ENCODE measurements at places on chromosomes 3 and 15.

DNA sequence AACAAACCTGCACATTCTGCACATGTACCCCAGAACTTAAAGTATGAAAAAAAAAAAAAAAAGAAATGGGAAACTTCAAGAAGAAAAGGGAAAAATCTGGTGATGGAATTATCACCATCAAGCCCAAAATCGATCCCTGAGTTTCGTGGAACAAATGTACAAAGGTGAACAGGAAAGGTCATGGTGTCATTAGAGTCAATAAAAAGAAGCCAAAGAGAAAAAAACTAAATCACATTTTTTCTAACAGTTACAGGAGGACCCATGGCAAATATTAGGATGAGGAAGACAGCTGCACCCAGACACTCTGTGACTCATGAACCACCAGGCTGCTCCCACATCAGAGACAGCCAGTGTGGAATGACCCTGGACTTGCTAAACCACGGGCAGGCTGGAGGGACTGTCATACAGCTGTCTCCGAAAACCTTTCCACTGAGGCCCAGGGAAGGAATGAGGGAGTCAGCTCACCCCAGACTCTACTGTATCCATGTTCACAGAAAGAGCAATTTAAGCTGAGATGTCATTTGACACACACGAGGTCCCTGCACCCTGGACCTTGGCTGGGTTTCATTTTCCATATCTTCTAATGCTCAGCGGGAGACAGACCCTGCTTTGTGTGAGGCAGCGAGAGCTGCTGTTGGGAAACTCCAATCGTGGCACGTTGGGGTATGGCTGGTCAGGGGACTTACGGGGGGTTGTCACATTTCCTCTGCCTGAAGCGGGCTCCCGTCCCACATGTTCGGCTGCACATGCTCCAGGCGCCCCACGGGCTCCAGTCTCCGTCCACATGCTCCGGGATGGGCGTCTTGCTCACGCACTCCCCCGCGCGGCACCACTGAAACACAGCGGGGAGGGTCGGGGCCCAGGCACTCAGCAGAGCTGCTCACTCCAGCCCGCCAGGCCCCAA, 210.2 kb downstream of the ADAMTS17 start:
- DNase-seq: no peak

DNA sequence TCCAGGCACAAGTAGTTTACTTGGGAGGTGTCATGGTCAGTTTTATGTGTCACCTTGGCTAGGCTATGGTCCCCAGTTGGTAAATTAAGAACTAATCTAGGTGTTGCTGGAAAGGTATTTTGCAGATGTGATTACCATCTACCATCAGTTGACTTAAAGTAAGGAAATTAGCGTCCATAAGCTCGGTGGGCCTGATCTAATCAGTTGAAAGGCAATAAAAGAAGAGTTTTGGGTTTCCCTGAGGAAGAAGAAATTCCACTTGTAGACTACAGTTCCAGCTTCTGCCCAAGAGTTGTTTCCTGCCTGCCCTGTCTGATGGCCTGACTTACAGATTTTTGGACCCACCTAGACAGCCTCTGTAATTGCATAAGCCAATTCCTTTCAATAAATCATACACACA, 438.7 kb upstream of the PROK2 start:
- no peak for DNase-seq

DNA sequence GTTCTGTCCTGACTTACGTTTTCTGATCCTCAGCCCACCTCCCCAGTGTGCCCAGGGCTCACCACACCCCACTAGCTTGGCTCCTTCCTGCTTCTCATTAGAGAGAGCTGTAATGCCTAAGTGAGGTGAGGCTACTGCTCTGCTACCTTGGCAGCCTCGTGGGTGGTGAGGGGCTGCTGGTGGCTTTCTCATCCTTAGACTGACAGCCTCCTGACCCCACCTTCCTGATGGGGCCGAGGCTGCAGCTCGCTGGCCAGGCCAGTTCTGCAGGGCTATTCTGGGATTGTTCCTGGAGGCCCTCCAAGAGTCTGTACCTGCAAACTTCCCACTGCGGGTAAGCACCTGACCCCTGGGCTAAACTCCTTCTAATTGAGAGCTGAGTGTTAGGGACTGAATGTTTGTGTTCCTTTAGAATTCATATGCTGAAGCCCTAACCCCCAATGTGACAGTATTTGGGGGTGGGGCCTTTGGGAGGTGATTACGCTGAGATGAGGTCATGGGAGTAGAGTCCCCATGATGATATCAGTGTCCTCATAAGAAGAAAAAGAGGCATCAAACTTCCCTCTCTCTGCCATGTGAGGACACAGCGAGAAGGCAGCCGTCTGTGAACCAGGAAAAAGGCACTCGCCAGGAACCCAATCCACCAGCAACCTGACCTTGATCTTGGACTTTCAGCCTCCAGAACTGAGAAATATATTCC, 38.1 kb upstream of the IQSEC1 start:
- DNase-seq: peak; percentile 28

GRCh38 chr15:40590667-40591050, 3.4 kb upstream of the KNL1 start:
- no peak for DNase-seq

DNA sequence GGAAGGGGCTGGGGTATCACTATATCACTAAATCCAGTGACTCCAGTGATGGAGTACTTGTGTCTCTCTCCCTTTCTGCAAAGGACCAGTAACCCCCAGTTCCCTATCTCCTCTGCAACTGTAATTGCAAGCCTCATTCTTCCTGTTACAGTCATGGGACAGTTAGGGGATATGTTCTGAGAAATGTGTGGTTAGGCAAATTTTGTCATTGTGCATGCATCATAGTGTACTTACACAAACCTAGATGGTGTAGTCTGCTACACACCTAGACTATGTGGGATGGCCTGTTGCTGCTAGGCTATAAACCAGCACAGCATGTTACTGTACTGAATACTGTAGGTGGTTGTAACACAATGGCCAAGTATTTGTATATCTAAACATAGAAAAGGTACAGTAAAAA, 2.2 kb downstream of the VPS8 start:
- no peak for DNase-seq

DNA sequence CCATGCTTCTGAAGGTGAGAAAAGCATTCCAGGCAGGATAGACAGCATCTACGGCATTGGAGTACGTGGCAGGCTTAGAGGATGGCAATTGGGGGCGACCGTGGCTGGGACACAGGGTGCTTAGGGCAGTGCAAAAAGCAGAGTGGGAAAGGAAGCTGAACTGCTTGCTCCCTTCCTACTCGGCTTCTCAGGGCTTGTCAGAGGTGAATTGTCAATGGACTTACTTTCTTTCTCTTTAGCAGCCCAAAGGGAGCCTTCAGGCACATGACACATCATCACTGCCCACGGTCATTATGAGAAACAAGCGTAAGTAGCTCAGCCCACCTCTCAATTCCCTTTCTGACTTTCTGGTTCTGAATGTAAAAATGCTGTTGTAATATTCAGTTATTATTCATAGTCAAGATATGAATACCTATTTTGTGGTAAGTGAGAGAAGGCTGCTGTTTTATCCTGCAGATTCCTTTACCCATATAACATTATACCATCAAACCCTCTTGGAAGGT, 84.3 kb downstream of the KLHL25 start:
- no peak for DNase-seq

- no peak for DNase-seq
These were observed 164.5 kb upstream of the PROK2 start for GRCh38 chr3:71949442-71949841.

DNA sequence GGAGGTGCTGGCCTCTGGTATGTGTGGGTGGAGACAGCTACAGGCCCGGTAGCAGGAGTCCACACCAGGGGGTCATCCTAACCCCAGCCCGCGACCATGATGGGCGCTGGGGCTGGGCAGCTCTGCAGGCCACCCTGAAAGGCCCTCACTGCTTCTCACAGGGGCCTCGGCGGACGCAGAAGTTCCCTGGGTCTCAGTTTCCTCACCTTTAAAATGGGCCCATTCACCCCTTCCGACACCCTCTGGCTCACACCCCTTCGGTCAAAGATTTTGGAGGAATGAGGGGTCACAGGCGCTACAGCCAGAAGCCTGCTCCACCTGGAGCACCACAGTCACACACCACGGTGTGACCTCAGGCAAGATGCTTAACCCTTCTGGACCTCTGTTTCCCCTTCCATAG, 8.0 kb downstream of the PLXND1 start:
- no peak for DNase-seq

DNA sequence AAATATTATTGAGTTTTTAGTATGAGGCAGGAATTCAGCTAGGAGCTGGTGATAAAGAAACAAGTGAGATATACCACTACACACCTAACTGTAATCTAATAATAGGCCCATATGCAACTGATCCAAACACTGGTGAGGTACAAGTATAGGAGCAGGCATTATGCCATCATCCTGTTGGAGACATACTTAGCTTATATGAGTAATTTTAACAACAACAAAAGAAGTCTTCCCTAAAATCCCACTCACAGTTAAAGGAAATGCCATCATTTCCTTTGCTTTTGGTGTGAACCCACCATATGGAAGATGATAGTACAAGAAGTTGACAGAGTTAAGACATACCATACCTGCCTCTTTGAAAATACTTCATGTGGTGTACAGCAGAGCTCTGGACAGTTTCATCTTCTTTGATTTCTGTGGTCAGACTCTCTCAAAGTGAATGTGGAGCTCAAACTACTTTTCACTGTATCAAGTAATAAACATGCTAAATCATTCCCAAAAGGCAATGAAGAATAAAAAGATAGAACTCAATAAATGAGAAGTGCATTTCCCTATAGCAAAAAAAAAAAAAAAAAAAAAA, 85.5 kb downstream of the CD200R1L start:
- DNase-seq: no peak

- DNase-seq: no peak
These were observed 17.2 kb upstream of the CCR4 start for GRCh38 chr3:32934150-32934742.

DNA sequence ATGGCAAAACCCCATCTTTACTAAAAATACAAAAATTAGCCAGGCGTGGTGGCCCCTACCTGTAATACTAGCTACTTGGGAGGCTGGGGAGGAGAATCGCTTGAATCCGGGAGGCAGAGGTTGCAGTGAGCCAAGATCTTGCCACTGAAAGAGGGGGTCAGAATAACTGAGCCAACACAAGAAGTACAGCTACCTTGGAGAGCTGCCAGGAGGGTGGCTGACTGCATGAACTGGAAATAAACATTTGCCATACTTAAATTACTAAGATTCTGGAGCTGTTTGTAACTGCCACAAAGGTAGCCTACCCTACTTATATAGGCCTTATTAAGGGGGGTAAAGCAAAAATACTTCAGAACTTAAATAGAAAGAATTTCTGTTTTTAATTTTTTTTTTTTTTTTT, 15.4 kb upstream of the PIK3CB start:
- no peak for DNase-seq

DNA sequence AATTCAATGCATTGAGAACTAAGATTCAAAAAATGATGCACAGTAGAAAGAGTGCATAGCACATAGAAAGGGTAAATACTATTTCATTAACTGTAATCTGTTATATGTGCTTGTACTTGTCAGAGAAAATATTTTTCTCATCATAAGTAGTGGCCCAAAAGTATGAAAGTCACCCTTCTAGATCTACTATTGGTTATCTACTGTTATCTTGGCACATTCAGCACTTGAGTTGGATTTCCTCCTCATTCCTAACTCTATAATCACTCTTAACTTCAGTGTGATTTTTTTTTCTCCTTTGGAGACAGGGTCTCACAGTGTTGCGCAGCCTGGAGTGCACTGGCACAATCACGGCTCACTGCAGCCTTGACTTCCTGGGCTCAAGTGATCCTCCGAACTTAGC, 194.4 kb downstream of the PCCB start:
- DNase-seq: no peak

Measured in right forelimb (tissue), 1 donor.